Vagina (tissue), 2 donors: ENCODE measurements at places on chromosomes 6 and 20.

DNA sequence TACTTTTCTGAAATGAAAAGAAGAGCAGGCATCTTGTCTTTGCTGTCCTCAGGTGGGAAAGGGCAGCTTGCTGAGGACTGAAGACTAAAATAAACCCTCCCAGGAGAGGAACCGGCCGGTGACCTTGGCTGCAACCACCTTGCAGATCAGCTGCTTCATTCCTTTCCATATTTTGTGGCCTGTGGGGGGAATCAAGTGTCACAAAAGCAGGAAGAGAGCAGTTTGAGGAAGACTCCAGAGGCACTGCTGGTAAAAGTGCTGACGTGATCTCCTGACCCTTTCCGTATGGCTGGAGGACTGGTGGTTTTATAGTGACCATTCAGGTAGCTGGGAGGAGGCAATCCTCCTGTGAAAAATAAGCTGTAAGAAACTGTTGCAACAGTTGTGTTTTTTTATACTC lies 157.0 kb downstream of the PLCB4 start:
- no peak for DNase-seq

DNA sequence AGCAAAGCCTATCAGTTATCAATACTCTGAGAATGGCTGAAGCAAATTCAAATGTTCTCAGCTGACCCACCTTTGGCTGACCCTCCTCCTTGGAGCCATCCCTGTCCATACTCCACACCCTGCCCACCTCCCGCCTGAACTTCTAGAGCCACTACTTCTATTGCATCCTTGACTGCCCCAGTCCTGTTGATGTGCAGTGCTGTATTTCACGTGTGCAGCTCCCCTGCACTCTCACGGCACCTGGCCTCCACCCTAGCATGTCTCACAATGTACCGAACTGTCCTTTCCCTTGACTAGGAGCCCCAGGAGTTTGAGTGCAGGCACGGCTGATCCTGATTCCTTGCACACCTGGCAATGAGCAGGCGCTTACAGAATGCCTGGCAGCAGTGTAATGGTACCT lies 7.0 kb downstream of the CPXM1 start:
- no peak for DNase-seq

- DNase-seq, result no peak
Measured at GRCh38 chr6:167341665-167342655, 17.1 kb downstream of the TTLL2 start.

DNA sequence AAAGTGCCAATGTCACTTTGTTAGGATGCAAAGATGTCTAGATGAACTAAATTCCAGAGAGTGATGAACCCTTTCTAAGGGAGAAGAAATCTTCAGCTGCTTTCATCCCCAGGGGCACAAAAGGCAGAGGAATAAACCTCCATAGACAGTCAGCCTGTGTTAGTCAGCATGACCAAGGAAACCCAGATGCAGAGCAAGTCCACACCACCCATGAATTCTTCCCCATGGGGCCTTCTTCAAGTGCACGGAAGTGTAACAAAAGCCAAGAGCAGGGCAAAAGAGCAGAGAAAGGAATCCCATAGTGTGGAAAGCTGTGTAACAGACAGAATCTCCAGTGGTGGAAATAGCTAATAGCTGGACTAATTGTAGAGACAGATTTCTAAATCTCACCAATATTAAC lies 50.0 kb downstream of the DCDC2 start:
- no peak for DNase-seq

- DNase-seq, result no peak
Measured at GRCh38 chr6:30793521-30794194, 49.3 kb upstream of the IER3 start.

- DNase-seq, result no peak
Measured at GRCh38 chr6:24844061-24844460, 45.3 kb upstream of the ARMH2 start.
